ENCODE measurements at places on chromosomes 4 and X. TPM values are rescaled to one million over a fixed set of nuclear protein-coding genes. Genes with fewer than 3 reads are reported as not detected.
A peak's percentile ranks its signal among the peaks of the same experiment; 100 is the strongest.

DNA sequence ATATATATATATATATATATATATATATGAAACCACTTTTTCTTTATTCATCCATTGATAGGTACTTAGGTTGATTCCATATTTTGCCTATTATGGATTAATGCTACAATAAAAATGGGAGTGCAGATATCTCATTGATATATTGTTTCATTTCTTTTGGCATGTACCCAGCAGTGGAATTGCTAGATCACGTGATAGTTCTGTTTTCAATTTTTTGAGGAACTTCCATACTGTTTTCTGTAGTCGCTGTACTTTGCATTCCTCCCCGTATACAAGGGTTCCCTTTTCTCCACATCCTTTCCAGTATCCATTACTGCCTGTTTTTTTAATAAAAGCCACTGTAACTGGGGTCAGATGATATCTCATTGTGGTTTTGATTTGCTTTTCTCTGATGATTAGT is 124.6 kb downstream of the GABRB1 start:
- DNase-seq: no peak

Gene FGFBP2
- 0.39 TPM for total RNA-seq

DNA sequence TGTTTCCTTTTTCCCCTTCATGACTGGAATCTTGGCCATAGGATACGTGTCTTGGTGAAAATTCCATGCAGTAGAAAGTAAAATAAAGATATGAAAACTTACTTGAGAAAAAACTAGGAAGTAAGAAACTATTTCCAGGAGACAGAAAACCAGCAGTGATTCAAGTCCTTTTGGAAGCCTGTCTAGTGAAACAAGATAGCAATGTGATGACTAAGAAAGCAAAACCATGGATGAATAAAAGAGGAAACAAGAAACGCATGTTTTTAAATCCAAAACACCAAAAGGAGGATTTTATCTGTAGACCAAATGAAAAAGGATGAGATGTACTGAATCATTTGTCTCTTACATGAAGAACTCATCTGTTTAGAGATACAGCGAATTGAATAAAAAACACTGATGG is 1430.0 kb downstream of the ARAP2 start:
- no peak for DNase-seq

DNA sequence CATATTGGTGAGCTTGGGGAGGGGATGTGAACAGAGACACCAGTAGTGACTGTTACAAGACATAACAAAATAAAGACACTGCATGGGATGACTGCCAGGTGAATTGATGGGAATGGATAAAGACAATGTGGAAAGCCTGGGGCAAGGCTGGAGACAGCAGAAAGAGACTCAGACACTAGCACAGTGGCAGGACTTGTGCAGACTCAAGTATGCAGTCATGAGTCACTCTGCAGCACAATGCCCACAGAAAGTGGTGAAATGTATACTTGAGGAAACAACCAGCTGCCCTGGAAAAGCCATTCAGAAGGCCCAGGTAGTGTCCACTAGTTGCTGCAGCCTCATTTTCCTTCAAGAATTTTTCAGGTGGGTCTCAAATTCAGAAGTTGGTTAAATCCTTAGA is 452.3 kb downstream of the MID1IP1 start:
- DNase-seq: no peak

Gene GLRA3
- total RNA-seq: not detected

Gene ARAP2
- total RNA-seq: 92.2 TPM

Gene PCDH10
- total RNA-seq: not detected

Gene DDX53
- not detected for total RNA-seq

- peak; percentile 44 for DNase-seq
These were observed 34.7 kb downstream of the MSL3 start for GRCh38 chrX:11792461-11793421.

GRCh38 chr4:185219551-185220344 is 10.3 kb downstream of the SNX25 start:
- DNase-seq: peak; percentile 16

DNA sequence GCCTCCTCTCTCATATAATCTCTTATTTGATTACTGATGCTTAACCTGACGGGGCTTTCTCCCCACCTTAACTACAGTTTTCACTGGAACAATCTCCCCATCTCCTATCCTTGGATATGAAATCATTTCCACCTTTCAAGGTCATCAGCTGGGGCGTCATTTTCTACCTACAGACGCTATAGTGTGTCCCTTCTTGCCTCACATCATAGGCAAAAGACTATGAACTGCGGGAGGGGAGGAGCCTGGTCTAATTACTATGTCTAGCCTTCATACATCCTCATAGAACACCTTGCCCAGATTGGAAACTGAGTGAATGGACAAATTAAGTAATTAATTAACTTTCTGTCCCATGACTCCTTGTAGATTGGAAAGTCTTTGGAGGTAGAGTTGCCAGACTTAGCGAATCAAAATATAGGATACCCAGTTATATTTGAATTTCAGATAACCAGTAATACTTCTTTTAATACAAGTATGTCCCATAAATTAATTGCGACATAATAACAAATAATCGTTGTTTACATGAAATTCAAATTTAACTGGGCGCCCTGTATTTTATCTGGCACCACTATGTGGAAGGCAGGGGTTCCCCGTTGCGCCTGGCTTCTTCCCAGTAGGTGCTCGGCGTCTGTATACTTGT is 752 bp upstream of the ATP6AP2 start:
- no peak for DNase-seq

Gene MAGEB10
- total RNA-seq: not detected

- no peak for DNase-seq
These were observed 68.7 kb upstream of the DCLK2 start for GRCh38 chr4:150009533-150009932.

Gene RPS6KA3
- 56.1 TPM for total RNA-seq

Gene TCEAL2
- not detected for total RNA-seq

DNA sequence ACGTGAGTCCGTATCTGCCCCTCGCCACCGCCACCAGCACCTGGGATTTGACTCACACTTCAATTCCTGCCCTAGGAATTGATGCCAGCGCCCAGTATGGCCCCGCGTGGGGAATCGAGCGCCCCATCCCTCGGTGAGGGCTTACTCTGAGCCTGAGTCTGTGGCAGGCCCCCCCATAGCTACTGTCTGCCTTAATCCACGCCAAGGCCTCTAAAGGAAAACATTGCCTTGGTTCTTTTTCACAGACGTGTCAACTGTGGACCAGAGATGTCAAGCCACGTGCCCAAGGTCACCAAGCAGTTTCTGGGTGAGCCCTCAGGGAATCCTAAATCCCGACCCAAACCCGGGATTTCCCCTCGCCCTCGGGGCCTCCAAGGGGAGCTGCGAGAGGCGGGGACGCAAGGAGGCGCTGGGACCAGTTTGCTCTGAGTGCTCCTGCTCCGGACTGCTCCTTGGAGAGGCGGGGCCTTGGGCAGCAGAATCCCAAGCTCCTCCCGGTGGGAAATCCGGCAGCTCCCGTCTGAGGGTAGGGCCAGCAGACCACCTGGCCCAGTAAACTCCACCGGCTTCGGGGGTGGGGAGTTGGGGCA is 12.9 kb downstream of the MSX1 start:
- DNase-seq: no peak

GRCh38 chrX:113048480-113048879 is 207.8 kb upstream of the AMOT start:
- no peak for DNase-seq

Gene MAGEB4
- total RNA-seq: not detected

GRCh38 chrX:120356084-120356483 is 5.8 kb upstream of the ATP1B4 start:
- DNase-seq: no peak

Gene SHROOM4
- total RNA-seq: 0.17 TPM

DNA sequence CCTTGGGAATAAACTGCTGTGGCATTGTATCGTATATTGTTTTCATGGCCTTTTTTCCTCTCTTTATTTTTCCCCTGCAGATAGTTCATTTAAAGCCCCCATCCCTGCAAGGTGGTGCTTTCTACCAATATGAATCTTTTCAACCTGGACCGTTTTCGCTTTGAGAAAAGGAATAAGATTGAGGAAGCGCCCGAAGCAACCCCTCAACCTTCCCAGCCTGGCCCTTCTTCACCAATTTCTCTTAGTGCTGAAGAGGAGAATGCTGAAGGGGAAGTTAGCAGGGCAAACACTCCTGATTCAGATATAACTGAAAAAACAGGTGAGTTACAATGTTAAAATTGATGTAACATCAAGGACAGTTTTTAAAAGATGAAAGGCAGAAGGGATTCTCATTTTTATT is 601 bp downstream of the SMARCAD1 start:
- DNase-seq: no peak

DNA sequence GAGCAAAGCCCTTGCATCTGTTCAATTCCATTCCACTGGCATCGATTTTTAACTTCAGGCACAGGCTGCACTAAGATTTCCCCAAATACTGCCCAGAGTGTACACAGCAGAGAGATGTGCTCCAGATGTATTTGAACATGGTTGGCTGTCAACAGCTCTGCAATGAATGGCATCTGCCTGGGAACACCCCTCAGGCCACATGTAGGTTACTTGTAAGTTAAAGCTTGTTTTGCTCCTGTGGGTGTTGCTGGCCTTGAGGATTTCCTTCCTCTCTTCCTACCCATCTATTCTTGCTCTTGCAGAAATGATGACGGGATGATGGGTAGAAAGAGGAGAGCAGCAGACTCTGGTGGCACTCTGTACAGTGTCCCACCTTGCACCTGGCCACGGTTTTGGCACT is 69.3 kb upstream of the HELT start:
- no peak for DNase-seq
